PC-3 (cell line): ENCODE measurements at places on chromosomes 1 and 21. TPM values are rescaled to one million over a fixed set of nuclear protein-coding genes. Genes with fewer than 3 reads are reported as not detected.

- no peaks in the 10 kb centered on the region for H3K27me3 ChIP-seq
- H3K4me3 ChIP-seq: no peak overlapping the region
- H3K36me3 ChIP-seq: peaks cover 12% of the 10 kb centered on the region
- H3K4me1 ChIP-seq: peaks cover 21% of the 10 kb centered on the region
- H3K27ac ChIP-seq: no peak overlapping the region
These were observed 98.5 kb downstream of the GALNT2 start for GRCh38 chr1:230165536-230165935.

- no peak overlapping the region for H3K4me3 ChIP-seq
- H3K36me3 ChIP-seq: no peaks in the 10 kb centered on the region
- no peak for DNase-seq
- H3K27me3 ChIP-seq: no peaks in the 10 kb centered on the region; the same call in 1 of the 2 replicates
- no peak overlapping the region for H3K27ac ChIP-seq
These were observed 91.5 kb downstream of the TENT5C start for GRCh38 chr1:117697220-117697781.

GRCh38 chr1:178683291-178683690 lies 41.8 kb upstream of the RALGPS2 start:
- no peaks in the 10 kb centered on the region for H3K36me3 ChIP-seq
- H3K27me3 ChIP-seq: no peaks in the 10 kb centered on the region
- peaks cover 47% of the 10 kb centered on the region for H3K4me1 ChIP-seq
- DNase-seq: no peak
- no peak overlapping the region for H3K27ac ChIP-seq
- H3K4me3 ChIP-seq: no peak overlapping the region

Gene NGF
- total RNA-seq: 0.86 and 2.4 TPM in 2 replicates

Gene LENEP
- total RNA-seq: not detected in 2 replicates

GRCh38 chr1:27341525-27342252 lies at the start of gene SYTL1:
Gene SYTL1, plus strand, starts transcription at chr1:27342022. Its CDS starts 3,313 bp downstream, at chr1:27345335.
- H3K36me3 ChIP-seq: no peaks in the 10 kb centered on the region
- H3K4me3 ChIP-seq: peak within 1 kb of the TSS; percentile 79
- peak within 1 kb of the TSS; percentile 88 for H3K27ac ChIP-seq
- H3K4me1 ChIP-seq: peaks cover 37% of the 10 kb centered on the region

- no peak overlapping the region for H3K4me3 ChIP-seq
- H3K4me1 ChIP-seq: peaks cover 13% of the 10 kb centered on the region
- H3K27ac ChIP-seq: no peak overlapping the region
- H3K36me3 ChIP-seq: no peaks in the 10 kb centered on the region
- DNase-seq: no peak
- peaks cover 45% of the 10 kb centered on the region for H3K27me3 ChIP-seq
These were observed 1.6 kb downstream of the SYT2 start for GRCh38 chr1:202708456-202709275.

DNA sequence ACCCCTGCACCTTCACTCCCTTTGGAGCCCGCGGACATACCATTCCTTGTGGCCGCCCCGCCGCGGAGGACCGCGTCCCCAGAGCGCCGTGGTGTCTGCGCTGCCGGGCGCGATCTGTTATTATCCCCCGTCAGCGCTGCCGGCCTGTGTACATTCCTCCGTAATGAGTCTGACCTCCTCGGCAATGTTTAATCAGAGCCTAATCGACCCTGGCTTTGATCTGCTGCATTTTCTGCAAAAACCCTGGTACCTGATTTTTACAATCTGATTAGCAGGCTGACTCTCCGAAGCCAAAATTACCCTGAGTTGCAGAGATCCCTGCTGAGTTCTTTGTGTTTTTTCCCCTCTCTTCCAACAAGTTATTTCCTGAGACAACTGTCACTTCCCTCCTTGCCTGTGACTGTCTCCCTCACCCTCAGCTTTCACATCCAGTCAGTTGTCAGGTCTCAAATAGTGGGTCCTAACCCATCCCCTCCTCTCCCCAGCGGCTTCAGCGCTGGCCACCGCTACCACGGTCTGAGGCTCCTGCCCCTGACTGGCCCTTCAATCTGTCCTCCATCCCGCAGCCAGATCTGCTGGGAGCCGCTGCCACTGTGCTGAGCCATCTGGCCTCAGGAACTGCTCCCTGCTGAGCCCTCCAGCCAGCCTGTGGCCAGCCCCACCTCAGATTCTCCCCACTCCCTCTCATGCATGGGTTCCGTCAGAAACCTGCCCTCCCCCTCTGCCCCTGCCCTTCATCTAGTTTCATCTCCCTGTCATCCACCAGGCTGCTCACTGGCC lies 53.5 kb downstream of the GLIS1 start:
- H3K27me3 ChIP-seq: no peaks in the 10 kb centered on the region
- no peaks in the 10 kb centered on the region for H3K36me3 ChIP-seq
- DNase-seq: no peak
- no peak overlapping the region for H3K4me3 ChIP-seq
- no peak overlapping the region for H3K27ac ChIP-seq
- H3K4me1 ChIP-seq: no peaks in the 10 kb centered on the region

- no peaks in the 10 kb centered on the region for H3K27me3 ChIP-seq
- no peak overlapping the region for H3K27ac ChIP-seq
- no peaks in the 10 kb centered on the region; the same call in 1 of the 2 replicates for H3K4me1 ChIP-seq
These were observed 17.1 kb downstream of the ATP5PF start for GRCh38 chr21:25717491-25718147.

Gene UBASH3A
- total RNA-seq: 1.0 TPM in 1 of 2 replicates, not detected in the other

GRCh38 chr1:97108179-97108578 lies 386.6 kb downstream of the PTBP2 start:
- DNase-seq: peak; percentile 28
- no peaks in the 10 kb centered on the region for H3K36me3 ChIP-seq
- H3K27ac ChIP-seq: no peak overlapping the region

Gene TOR1AIP2
- 28.9 and 29.6 TPM in 2 replicates for total RNA-seq

GRCh38 chr21:38255571-38256117 lies 1.1 kb upstream of the KCNJ15 start:
- no peak overlapping the region for H3K4me3 ChIP-seq
- DNase-seq: no peak
- 0 out of 2 replicates have a peak, but pooled peaks cover 5% of the 10 kb centered on the region for H3K4me1 ChIP-seq
- no peaks in the 10 kb centered on the region for H3K27me3 ChIP-seq

Gene PTGFR
- total RNA-seq: 6.8 and 7.8 TPM in 2 replicates

- H3K4me1 ChIP-seq: peaks cover 12% of the 10 kb centered on the region
- H3K36me3 ChIP-seq: peaks cover 5% of the 10 kb centered on the region
- DNase-seq: peak; percentile 35
- no peak overlapping the region for H3K27ac ChIP-seq
These were observed 24.1 kb downstream of the POGZ start for GRCh38 chr1:151435174-151435573.

Gene TDRD5
- total RNA-seq: not detected in 2 replicates

GRCh38 chr1:111920221-111921024 lies 69.0 kb downstream of the KCND3 start:
- no peak overlapping the region for H3K27ac ChIP-seq
- no peak for DNase-seq
- H3K4me1 ChIP-seq: no peaks in the 10 kb centered on the region
- H3K27me3 ChIP-seq: peaks cover 60% of the 10 kb centered on the region

- H3K4me1 ChIP-seq: no peaks in the 10 kb centered on the region
- no peak overlapping the region for H3K4me3 ChIP-seq
- H3K27ac ChIP-seq: no peak overlapping the region
These were observed 455.8 kb upstream of the VAMP3 start for GRCh38 chr1:7315316-7315715.

Gene SLC44A5
- not detected in 2 replicates for total RNA-seq

GRCh38 chr1:198116069-198116468 lies 40.7 kb upstream of the NEK7 start:
- H3K4me3 ChIP-seq: no peak overlapping the region
- no peak for DNase-seq
- peaks cover 16% of the 10 kb centered on the region for H3K4me1 ChIP-seq
- H3K36me3 ChIP-seq: no peaks in the 10 kb centered on the region
- H3K27me3 ChIP-seq: no peaks in the 10 kb centered on the region
- no peak overlapping the region for H3K27ac ChIP-seq

GRCh38 chr1:173187671-173188237 lies 19.4 kb downstream of the TNFSF4 start:
- H3K4me3 ChIP-seq: no peak overlapping the region
- peaks cover 10% of the 10 kb centered on the region; the same call in 1 of the 2 replicates for H3K4me1 ChIP-seq
- peak; percentile 50 for DNase-seq

Gene PEX14
- total RNA-seq: 24.9 and 32.1 TPM in 2 replicates

- no peak for DNase-seq
- peaks cover 4% of the 10 kb centered on the region; the same call in 1 of the 2 replicates for H3K27me3 ChIP-seq
- peaks cover 5% of the 10 kb centered on the region for H3K4me1 ChIP-seq
- no peaks in the 10 kb centered on the region for H3K36me3 ChIP-seq
These were observed 1.8 kb downstream of the FNDC10 start for GRCh38 chr1:1598051-1598719.

DNA sequence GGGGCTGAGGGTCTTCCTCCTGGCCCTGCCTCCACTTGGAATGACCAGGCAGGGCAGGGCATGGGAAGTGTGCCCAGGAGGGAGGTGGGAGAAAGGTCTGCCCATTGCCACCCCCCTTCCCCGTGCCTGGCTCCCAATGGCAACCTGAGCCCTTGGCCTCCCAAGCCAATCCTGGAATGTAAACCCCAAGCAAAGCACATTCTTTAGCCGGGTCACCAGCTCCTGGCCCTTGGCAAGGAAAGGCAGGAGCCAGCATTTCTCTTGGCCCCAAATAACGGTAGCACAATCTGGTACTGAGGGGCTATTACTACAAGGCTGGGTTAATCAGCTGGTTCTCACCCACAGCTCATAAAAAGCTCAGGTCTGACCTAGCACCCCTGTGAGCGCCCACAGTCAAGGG lies 6.9 kb upstream of the NUAK2 start:
- no peak overlapping the region for H3K27ac ChIP-seq
- H3K36me3 ChIP-seq: no peaks in the 10 kb centered on the region
- H3K27me3 ChIP-seq: no peaks in the 10 kb centered on the region; the same call in 1 of the 2 replicates
- H3K4me1 ChIP-seq: no peaks in the 10 kb centered on the region; the same call in 1 of the 2 replicates
- DNase-seq: no peak
- H3K4me3 ChIP-seq: no peak overlapping the region

DNA sequence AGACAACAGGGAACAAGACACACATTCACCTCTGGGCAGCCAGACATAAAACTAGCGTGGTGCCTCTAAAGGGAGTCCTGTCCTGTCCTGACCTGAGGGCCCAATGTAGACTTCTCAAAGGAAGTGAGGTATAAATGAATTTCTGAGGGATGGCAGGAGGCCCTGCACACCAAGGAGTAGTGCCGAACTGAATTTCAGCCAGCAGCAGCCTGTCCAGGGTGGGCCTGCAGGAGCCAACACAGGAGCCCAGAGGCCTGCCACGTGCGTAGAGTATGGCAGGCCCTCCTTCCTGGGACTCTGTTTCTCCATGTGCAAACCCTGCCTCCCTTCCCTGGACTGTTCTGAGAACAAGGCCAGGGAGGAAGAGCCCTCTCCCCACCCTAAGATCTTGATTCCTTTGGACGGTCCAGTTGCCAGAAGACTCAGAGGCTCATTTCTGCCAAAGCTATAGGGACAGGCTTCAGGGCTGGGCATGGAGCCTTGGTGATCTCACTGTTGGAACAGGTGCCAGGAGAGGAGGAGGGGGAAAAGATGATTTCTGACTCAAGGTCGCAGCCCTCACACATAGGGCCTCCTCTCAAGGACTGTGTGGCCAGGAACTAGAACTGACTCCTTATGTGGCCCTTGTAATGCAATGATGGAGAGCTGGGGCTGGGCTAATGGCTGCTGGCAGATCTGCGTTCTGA lies 1.8 kb upstream of the FABP3 start:
- no peaks in the 10 kb centered on the region for H3K36me3 ChIP-seq
- no peaks in the 10 kb centered on the region for H3K27me3 ChIP-seq
- peaks cover 38% of the 10 kb centered on the region for H3K4me1 ChIP-seq

DNA sequence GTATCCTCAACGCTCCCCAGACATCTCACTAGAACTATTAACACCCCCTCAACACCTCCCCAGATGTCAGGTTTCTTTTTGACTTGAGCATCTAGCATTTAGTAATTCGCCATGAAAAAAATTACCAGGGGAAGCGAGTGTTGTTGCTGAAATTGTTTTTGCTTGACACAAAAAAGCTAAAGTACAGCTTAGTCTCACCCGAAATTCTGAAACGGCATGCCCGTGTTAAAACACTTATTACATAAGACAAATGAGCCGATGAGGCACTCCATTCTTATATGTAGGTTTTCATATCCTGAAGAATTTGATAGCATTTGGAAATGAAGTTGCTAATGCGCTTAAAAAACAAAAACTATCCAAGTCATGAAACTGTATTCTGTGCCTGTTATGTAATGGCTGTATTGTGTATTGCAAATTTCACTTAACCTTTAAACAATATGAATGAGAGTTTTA lies 1.3 kb upstream of the NRIP1 start:
- peaks cover 14% of the 10 kb centered on the region for H3K4me1 ChIP-seq
- peak; percentile 27 for DNase-seq
- no peaks in the 10 kb centered on the region for H3K27me3 ChIP-seq
- H3K4me3 ChIP-seq: peak overlapping the region; percentile 81
- H3K27ac ChIP-seq: peak overlapping the region; percentile 72

Gene NPR1
- 0.46 and 0.84 TPM in 2 replicates for total RNA-seq

- no peak overlapping the region for H3K27ac ChIP-seq
- no peak overlapping the region for H3K4me3 ChIP-seq
- no peaks in the 10 kb centered on the region for H3K36me3 ChIP-seq
- peaks cover 10% of the 10 kb centered on the region for H3K4me1 ChIP-seq
- DNase-seq: peak; percentile 34
These were observed 708.8 kb downstream of the LTN1 start for GRCh38 chr21:28283641-28284490.

Gene FCAMR
- total RNA-seq: not detected in 2 replicates

GRCh38 chr1:17183388-17184160 lies 21.4 kb upstream of the PADI1 start:
- H3K36me3 ChIP-seq: no peaks in the 10 kb centered on the region
- H3K27ac ChIP-seq: no peak overlapping the region
- H3K4me1 ChIP-seq: peaks cover 7% of the 10 kb centered on the region; the same call in 1 of the 2 replicates
- no peak for DNase-seq

Gene OR2T2
- total RNA-seq: not detected in 2 replicates

DNA sequence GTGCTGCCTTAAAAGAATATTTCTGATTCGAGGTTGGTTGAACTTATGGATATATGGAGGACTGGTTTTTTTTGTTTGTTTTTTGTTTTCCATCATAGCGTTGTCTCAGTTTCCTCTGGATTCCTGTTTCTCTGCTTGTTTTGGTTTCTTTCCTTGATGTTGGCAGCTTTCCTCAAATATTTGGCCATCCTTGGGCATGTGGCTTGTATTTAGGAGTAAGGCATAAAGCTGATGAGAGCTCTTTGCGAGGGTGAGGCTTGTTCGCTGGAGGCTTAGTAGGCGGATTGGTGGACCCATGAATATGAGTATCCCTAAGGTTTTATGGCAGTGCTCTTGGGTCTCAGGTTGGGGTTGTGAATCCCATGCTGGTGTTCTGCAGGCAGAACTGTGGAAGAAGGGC lies 22.9 kb downstream of the DYRK1A start:
- no peak for DNase-seq
- no peak overlapping the region for H3K4me3 ChIP-seq
- peaks cover 4% of the 10 kb centered on the region; the same call in 1 of the 2 replicates for H3K36me3 ChIP-seq
- H3K27me3 ChIP-seq: no peaks in the 10 kb centered on the region
- H3K4me1 ChIP-seq: no peaks in the 10 kb centered on the region
- no peak overlapping the region for H3K27ac ChIP-seq

Gene RNU1-3
- under 0.01 TPM in 2 replicates for total RNA-seq

DNA sequence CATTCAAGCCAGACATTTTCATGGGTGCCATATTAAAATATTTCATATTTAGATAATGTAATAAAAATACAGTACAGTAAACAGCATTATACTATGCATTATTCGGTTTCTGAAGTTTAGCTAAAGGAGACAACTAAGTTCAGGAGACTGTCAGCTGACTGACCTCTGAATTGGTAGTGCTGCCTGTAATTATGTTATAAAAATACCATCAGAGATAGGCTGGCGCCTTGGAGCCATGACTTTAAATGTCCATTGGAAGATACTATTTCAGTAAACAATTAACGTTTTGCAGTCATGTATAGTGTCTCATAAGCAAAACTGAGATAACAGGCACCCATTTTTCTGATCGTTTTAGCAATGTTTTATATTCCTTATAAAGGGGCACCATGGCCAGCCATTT lies 11.3 kb upstream of the RAB29 start:
- no peaks in the 10 kb centered on the region for H3K4me1 ChIP-seq
- H3K4me3 ChIP-seq: no peak overlapping the region
- H3K27ac ChIP-seq: no peak overlapping the region
- DNase-seq: no peak
- no peaks in the 10 kb centered on the region for H3K27me3 ChIP-seq
